ENCODE measurements at places on chromosomes 12 and 14.

DNA sequence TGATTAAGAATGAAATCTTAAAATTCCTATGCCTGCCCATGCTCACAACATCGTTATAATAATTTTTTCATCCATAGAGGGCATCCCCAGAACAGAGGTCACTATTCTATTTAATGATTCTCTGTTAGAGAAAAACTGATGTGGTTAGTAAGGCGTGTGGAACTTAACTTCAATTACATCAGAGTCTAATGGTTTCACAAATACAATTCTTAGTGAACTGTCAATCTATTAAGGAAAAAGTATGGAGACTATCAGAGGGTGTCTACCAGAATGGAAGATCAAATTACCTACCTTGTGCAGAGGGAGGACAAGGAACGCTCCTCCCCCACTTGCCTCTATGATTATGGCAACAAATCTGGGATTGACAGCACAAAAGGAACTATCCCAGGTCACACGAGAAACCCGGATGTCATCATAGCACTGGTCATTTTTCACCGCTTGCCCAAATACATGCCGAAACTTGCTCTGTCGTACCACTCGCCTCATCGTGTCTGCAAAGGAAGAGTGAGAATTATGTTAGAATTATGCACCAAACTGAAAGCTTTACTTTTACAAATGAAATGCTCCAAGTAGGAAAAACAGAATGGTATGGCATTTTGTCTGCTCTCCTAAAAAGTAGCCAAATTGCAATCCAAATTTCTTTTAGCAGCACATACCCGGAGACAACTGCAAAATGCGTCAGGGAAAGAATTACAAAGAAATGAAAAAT is 30.3 kb downstream of the CORO1C start:
- no peak for DNase-seq

DNA sequence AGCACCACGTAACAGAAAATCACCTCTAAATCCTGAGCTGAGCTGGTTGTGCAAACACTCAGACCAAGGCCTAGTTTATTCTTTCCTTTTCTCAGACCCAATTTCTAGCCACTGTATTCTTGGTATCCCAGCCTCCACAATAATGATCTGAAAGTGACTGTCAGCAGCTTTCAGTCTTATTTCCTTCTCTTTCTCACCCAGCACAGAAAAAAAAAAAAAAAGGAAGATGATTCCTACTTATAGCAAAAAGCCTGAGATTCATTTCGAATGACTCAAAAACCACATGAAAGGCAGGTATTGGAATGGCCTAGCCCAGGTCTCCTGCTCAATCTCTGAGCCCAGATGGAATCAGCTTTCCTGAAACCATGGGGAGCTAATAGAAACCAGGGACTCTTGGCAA is 298.6 kb upstream of the PPFIA2 start:
- no peak for DNase-seq

GRCh38 chr14:69666112-69666511 is 54.7 kb downstream of the SUSD6 start:
- DNase-seq: no peak

DNA sequence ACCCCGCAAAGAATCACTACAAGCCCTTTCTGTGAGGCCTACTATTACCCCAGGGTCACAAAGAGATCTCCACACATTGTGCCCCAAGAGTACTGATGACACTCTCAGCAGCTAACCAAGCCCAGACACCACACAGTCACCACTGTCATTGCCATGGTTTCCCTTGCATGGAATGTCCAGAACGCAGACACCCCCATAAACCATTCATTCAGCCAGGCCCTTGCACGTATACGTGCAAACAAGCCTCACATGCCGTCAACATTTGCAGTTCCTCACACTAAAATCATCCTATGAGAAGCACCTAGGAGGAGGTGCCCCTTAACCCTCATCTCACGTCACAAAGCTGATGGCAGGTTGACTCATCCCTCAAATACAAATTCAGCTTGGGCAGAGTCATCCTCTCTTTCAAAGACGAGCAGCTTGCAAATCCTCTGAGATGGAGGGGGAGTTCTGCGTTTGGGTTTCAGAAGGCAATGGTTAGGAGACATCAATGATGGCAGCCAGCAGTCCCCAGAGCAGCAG is 17.1 kb upstream of the KRT77 start:
- no peak for DNase-seq

GRCh38 chr12:94767956-94768355 is 117.6 kb upstream of the TMCC3 start:
- DNase-seq: no peak

- no peak for DNase-seq
Measured at GRCh38 chr12:12790956-12791355, 5.5 kb downstream of the APOLD1 start.

- no peak for DNase-seq
Measured at GRCh38 chr12:91361864-91362263, 179.2 kb upstream of the DCN start.

- DNase-seq: no peak
Measured at GRCh38 chr14:41350476-41350875, 256.2 kb upstream of the LRFN5 start.

- no peak for DNase-seq
Measured at GRCh38 chr14:66507181-66507721, 696 bp upstream of the GPHN start.

GRCh38 chr14:75295061-75295461 is 16.4 kb downstream of the FOS start:
- no peak for DNase-seq

GRCh38 chr12:3213188-3213587 is 136.0 kb downstream of the TSPAN9 start:
- no peak for DNase-seq

- no peak for DNase-seq
Measured at GRCh38 chr12:88996200-88996788, 356.0 kb downstream of the DUSP6 start.

DNA sequence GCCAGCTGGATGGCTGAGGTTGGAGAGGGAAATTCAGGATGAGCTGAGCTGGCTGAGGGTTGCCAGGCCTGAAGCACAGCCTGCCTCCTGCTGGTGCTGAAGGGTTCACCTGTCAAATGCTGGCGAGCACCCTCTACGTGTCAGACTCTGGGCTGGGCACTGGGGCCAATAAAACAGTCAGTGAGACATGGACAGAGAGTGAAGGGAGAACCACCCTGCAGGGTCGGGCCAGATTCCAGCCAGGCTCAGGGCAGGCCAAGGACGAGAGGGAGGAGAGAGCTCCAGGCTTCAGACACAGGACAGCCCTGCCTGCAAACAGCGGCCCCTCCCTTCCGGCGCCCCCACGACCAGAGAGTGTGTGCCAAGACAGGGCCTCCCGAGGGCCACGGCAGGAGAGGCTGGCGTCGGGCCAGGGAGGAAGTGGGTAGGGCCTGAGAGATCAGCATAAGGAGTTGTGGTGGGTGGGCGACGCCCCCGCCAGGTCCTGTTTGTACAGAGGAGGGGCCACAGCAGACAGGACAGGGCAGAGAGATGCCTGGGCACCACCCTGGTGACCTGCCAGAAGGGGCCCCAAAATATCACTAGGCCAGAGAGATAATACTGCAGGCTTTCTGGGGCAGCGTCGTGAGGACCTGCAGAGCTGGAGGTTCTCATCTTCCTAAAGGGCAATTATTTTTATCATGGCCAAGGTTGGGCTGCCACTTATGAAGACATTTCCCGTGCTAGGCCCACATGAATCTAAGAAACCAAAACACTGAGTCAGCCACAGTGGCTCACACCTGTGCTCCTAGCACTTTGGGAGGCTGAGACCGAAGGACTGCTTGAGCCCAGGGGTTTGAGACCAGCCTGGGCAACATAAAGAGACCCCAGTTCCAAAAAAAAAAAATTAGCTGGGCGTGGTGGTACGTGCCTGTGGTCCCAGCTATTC is 73.1 kb upstream of the GPR68 start:
- peak; percentile 81 for DNase-seq

DNA sequence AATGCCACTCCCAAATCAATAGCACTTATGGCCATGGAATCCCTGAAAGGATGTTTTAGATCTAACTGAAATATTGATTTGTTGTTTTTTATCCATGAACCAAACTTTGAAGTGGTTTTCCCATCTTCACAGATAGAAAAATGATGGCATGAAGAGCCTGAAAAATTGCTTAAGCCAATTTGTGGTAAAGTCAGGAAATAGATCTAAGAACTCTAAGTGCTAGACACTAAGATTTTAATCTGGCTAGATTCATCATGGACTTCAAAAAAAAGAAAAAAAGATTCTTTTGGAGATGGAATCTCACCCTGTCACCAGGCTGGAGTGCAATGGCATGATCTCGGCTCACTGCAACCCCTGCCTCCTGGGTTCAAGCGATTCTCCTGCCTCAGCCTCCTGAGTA is 45.0 kb upstream of the STRN3 start:
- no peak for DNase-seq

DNA sequence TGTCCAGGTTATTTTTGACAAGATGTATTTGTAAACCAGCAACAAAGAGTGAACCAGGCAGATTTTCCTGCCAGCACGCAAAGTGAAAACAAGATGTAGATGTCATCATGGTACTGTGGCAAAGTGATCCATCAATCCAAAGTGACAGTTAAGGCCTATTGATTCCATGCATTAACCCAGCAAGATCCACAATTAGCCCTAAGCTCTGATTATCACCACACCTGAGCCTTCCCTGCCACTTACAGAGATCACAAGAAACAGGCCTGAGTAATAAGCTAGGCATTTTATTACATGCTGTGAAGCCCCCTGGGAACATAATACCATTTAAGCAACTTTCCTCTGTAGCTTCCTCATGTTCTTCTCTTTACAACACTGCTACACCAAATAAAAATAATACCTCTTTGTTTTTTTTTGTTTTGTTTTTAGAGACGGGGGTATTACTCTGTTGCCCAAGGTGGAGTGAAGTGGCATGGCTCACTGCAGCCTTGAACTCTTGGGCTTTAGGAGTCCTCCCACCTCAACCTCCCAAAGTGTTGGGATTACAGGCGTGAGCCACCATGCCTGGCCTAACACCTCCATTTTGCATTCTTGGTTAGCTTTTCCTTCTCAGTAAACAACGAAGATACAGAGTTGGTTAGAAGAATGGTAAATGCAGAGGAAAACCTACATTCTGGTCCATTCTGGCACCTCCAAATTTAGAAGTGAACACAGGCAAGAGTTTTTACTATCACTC is 85.5 kb downstream of the STON2 start:
- DNase-seq: no peak

DNA sequence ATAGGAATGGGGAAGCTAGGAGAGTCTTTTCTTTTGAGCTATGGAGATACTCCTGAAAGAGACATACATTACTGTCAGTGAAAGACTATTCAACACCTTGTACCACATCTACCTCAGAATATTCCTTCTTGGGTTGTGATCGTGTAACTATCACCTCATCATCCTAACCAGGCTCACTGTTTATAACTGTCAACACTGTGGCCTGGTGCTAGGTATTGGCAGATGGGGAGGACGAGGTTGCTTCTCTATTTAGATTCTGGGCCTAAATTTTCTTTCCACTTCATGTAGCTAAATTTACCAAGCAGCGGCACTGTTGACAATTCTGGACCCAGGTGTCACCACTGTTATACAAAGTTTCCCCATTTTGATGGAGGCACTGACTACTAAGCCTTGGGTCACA is 354.4 kb downstream of the NELL2 start:
- no peak for DNase-seq

- no peak for DNase-seq
Measured at GRCh38 chr14:47590767-47591495, 84.5 kb downstream of the MDGA2 start.

- DNase-seq: no peak
Measured at GRCh38 chr12:57390174-57390573, 40.7 kb downstream of the R3HDM2 start.

DNA sequence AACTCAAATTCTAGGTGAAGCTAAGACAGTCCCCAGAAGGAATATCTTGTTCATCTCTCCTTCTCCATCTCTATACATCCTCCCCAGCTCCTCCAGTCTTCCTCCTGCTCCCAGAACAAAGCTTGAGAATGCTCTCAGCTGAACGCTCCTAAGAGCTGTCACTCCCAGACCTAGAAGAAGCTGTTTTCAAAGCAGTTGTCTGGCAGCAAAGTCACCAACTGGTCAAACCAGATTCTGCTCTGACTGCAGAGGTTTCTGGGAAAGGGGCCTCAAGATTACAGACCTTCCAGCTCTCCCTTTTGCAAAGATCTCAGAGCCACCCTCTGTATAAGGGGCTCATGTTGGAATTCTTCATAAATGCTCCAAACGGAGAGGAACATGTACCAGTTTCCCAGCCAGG is 9.6 kb upstream of the HSPB8 start:
- DNase-seq: no peak

DNA sequence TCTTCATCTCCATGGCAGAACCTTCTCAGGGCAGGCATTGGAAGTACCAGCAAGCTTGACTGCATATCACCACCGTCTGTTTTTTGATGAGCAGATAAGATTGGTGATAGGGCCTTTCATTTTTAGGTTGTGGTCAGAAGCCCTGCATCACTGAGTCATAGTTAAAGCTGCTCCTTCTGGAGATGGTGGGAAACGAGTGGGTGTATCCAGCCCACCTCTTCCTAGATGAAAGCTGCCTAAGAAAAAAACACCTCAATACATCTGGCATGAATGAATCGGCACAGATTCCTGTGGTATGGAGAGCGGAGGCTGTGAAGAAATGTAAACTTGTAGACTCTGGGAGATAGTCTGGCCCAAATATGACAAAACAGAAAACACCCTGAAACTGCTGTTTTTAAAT is 248.7 kb upstream of the EGLN3 start:
- DNase-seq: no peak

All from stimulated activated naive CD8-positive, alpha-beta T cell treated with anti-CD3 and anti-CD28 coated beads, Interleukin-15, amount 100 ng/mL, for 72 hours (primary cell).